ENCODE measurements at places on chromosomes 4 and X.
A peak's percentile ranks its signal among the peaks of the same experiment; 100 is the strongest.

DNA sequence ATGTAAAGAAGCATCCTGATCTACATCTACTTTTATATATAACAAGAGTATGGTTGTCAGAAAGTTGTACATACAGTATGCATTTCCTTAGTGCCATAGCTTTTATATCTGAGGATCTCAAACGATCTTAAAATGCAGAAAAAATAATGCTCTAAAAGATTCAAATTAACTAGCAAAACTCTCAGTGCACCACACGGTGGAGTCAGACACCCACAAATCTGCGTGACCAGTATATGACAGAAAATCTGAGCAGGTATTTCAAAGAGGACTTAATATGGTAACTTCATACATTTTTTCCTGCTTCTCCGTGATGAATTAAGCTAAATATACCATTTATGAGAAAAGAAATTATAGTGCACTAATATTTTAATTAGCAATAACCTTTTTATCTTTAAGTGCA is 803.0 kb downstream of the DMD start:
- no peaks in the 10 kb centered on the region for H3K36me3 ChIP-seq
- no peak overlapping the region for H3K4me3 ChIP-seq

DNA sequence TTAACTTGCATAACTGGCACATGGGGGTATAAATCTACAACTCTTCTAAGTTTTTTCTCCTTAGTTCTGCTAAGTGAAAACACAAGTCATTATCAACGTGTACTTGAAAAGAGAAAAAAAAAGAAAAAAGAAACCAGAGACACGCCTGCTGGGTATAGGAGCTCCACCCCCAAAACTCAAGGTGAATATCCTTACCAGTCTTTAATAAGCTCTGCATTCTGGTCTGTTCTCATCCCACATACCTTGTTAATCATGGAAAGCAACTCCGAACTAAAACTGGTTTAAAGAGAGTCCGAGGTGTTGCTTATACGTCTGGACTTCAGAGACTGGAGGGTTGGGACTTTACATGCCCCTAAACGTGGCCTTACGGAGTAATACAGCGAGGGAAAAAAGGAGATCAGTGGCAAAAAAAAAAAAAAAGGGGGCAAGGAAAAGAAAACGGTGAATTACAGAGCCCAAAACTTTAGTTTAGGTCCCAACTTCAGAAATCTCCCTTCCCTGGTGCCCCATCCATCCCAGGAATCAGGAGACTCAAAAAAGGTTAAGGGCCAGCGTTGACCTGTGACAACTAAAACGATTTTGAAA is 1.0 kb downstream of the PGRMC2 start:
- H3K27ac ChIP-seq = peak overlapping the region; percentile 61
- peak overlapping the region; percentile 90 for H3K4me3 ChIP-seq
- H3K36me3 ChIP-seq = no peaks in the 10 kb centered on the region
- DNase-seq = peak; percentile 52
- H3K4me1 ChIP-seq = peaks cover 27% of the 10 kb centered on the region
- H3K27me3 ChIP-seq = no peaks in the 10 kb centered on the region

GRCh38 chrX:14618177-14618965 is 89.0 kb downstream of the GLRA2 start:
- H3K4me1 ChIP-seq = no peaks in the 10 kb centered on the region
- H3K4me3 ChIP-seq = no peak overlapping the region
- H3K27ac ChIP-seq = no peak overlapping the region

DNA sequence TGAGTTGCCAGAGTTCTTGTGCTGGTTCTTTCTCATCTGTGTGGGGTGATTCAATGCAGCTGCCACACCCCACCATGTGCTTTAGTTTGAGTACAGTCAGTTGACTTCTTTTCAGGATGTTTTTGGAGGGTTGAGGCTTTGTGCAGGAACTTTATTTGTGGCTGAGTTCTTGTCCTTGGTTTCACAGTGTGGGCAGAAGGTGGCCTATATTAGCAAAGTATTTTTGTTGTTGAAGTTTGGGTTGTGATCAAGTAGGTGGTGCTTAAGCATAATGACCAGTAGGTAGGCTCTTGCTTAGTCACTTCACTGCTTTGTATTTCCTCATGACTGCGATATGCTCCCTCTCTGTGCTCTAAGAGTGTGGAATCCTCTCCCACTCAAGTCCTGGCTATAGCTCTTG is 80.3 kb downstream of the ARHGAP24 start:
- no peaks in the 10 kb centered on the region for H3K27me3 ChIP-seq
- peak; percentile 55 for DNase-seq
- no peak overlapping the region for H3K4me3 ChIP-seq
- peak overlapping the region; percentile 92 for H3K27ac ChIP-seq
- no peaks in the 10 kb centered on the region for H3K36me3 ChIP-seq

GRCh38 chr4:5045097-5045496 is 6.2 kb upstream of the STK32B start:
- H3K27ac ChIP-seq = no peak overlapping the region
- peaks cover 16% of the 10 kb centered on the region for H3K4me1 ChIP-seq
- no peaks in the 10 kb centered on the region for H3K27me3 ChIP-seq
- no peak for DNase-seq
- no peak overlapping the region for H3K4me3 ChIP-seq

DNA sequence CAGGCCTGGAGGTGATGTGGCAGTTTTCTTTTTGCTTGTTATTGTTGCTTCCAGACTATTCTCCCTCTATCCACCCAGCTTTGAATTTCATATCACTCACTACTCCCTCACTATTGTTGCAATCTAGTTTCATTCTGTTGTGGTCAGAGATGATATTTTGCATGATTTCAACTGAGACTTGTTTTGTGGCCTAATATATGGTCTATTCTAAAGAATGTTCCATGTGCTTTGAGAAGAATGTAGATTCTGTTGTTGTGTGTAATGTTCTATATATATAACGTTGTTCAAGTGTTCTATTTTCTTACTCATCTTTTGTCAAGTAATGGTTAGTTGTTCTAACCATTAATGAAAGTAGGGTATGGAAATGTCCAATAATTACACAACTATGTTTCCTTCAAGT is 59.0 kb downstream of the THOC2 start:
- no peaks in the 10 kb centered on the region for H3K4me1 ChIP-seq
- peaks cover 9% of the 10 kb centered on the region for H3K36me3 ChIP-seq
- DNase-seq = no peak
- no peak overlapping the region for H3K27ac ChIP-seq

DNA sequence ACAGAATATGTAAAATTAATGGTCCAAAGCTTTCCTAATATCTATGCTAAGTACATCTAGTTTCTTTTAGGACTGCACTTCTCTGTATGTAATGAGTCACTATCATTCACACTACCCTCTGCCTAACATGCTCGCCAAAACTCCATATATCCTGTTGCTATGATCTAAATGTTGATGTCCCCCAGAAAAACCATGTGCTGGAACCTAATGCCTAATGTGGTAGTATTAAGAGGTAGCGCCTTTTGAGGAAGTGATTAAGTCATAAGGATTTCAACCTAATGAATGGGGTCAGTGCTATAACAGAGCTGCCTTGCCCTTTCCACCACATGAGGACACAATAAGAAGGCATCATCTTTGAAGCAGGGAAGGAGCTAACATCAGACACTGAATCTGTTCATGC is 34.9 kb upstream of the NFKB1 start:
- no peak for DNase-seq
- H3K36me3 ChIP-seq = no peaks in the 10 kb centered on the region
- no peaks in the 10 kb centered on the region for H3K4me1 ChIP-seq
- no peak overlapping the region for H3K4me3 ChIP-seq

DNA sequence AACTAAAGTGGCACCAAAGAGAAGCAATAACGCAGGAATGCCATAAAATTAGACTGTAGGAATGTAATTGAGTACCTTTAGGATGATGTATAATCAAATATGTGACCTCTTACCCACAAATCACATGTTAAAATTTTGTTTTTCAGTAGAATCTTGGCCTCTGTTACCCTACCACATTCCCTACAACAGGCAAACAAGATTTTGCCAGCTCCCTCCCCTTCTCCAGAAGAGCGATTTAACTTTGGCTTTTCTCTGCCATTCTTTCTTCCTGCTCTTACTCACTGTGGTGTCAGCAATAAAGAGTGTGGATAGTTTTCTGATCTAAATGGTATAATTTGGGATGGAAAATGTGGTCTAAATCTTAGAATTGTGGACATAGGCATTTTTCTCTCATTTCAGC is 57.2 kb downstream of the TRIM2 start:
- DNase-seq = no peak
- no peaks in the 10 kb centered on the region for H3K36me3 ChIP-seq
- no peak overlapping the region for H3K27ac ChIP-seq
- H3K4me1 ChIP-seq = peaks cover 5% of the 10 kb centered on the region

DNA sequence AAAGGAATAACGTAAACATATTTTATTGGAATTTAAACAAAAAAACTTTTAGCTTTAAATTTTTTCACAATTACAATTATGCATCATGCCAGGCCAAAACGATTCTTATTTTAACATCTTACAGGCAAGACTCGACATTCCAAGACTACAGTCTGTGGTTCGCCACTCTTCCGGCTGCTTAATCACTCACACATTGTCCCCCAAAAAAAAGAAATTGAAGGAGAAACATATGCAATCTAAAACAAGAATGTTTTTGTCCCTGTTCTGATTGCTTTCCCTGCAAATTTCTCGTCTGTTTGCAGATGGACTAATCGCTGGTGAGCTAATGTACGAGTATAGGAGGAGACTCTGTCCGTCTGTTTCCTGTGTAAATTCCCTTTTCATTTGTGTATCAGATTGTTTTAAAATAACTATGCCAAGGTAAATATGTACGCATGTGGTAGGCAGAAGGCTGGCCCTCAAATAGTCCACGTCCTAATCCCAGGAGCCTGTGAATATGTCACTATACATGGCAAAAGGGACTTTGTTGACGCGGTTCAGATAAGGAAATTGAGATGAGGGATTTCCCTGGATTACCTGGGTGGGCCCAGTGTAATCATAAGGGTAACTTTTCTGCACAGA is 37.7 kb upstream of the MTNR1A start:
- DNase-seq = no peak
- H3K36me3 ChIP-seq = no peaks in the 10 kb centered on the region
- H3K27me3 ChIP-seq = no peaks in the 10 kb centered on the region

DNA sequence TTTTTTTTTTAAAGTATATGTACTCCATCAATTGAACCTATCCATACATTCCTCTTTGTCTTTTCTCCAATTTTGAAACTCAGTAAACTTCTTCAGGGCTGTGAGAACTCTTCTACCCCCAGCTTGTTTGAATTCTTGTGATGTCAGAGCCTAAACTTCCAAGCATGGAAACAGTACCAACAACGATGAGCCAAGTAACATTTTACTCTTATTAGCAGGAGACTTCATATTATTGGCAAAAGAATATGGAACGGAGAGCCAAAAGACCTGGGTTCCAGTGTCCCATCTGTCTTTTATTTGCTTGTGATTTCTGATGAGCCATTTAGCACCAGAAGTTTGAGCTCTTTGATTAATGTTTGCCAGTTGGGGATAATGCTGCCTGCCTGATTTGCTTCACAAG is 5.3 kb downstream of the DIAPH2 start:
- no peak overlapping the region for H3K27ac ChIP-seq
- no peak overlapping the region for H3K4me3 ChIP-seq
- DNase-seq = no peak
- H3K27me3 ChIP-seq = no peaks in the 10 kb centered on the region

DNA sequence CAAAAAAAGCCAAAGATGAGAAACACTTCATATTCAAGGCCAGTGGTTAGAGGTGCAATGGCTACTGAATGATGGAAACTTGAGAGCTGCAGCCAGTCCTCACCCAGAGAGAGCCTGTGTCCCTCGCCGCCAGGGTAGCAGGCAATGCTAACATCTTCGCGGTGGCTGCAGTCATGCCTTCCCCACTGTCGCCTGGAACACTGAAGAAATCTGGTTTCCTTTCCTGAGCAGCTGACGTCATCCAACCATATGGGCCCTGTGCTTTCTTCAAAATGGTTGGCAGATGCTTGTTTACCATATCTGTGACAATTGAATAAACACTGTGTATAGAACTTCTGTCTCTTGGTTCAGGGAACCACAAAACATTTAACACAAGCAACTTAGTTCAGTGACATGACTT is 39.7 kb downstream of the PRSS12 start:
- H3K36me3 ChIP-seq = no peaks in the 10 kb centered on the region
- no peaks in the 10 kb centered on the region for H3K27me3 ChIP-seq
- no peaks in the 10 kb centered on the region for H3K4me1 ChIP-seq

GRCh38 chr4:149164282-149164681 is 651.4 kb downstream of the IQCM start:
- no peak for DNase-seq
- H3K4me1 ChIP-seq = no peaks in the 10 kb centered on the region
- H3K27me3 ChIP-seq = no peaks in the 10 kb centered on the region
- no peaks in the 10 kb centered on the region for H3K36me3 ChIP-seq
- no peak overlapping the region for H3K27ac ChIP-seq
- no peak overlapping the region for H3K4me3 ChIP-seq

GRCh38 chr4:15649914-15650545 is 5.1 kb downstream of the FBXL5 start:
- no peak overlapping the region for H3K27ac ChIP-seq
- no peak overlapping the region for H3K4me3 ChIP-seq
- peak; percentile 78 for DNase-seq
- peaks cover 22% of the 10 kb centered on the region for H3K4me1 ChIP-seq
- H3K27me3 ChIP-seq = no peaks in the 10 kb centered on the region
- no peaks in the 10 kb centered on the region for H3K36me3 ChIP-seq

DNA sequence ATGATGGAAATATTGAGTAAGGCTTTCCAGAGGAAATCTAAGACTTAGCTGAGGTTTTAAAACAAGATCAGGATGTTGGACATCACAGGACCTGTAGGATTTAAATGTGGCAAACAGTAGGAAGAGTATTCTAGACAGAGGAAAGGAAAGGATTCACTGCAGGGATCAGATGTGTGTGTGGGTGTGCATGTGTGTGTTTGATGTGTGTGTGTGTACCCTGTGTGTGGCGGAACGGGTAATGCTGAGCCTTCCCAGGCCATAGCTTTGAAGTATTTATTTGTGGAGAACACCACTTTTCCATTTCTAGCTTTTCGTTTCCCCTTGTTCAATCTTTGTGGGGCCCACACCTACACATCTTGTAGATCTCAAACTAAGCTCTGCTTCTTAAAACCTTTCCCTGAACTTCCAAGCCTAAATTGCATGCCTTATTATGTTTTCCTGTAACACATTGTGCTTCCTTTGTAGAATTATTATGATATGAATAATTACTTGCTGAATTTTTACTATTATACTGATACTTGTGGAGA is 6.9 kb downstream of the GUCY1A1 start:
- H3K27ac ChIP-seq = no peak overlapping the region
- DNase-seq = no peak
- no peaks in the 10 kb centered on the region for H3K27me3 ChIP-seq
- H3K4me3 ChIP-seq = no peak overlapping the region
- no peaks in the 10 kb centered on the region for H3K36me3 ChIP-seq

All from B cell (primary cell).